Stimulated activated CD4-positive, alpha-beta T cell treated with anti-CD3 and anti-CD28 coated beads, Interleukin-4, amount 100 ng/mL, for 1 hour (primary cell): ENCODE measurements at places on chromosomes 7 and 10.

GRCh38 chr7:5510426-5511045 is 86.9 kb upstream of the TNRC18 start:
- no peak for DNase-seq

DNA sequence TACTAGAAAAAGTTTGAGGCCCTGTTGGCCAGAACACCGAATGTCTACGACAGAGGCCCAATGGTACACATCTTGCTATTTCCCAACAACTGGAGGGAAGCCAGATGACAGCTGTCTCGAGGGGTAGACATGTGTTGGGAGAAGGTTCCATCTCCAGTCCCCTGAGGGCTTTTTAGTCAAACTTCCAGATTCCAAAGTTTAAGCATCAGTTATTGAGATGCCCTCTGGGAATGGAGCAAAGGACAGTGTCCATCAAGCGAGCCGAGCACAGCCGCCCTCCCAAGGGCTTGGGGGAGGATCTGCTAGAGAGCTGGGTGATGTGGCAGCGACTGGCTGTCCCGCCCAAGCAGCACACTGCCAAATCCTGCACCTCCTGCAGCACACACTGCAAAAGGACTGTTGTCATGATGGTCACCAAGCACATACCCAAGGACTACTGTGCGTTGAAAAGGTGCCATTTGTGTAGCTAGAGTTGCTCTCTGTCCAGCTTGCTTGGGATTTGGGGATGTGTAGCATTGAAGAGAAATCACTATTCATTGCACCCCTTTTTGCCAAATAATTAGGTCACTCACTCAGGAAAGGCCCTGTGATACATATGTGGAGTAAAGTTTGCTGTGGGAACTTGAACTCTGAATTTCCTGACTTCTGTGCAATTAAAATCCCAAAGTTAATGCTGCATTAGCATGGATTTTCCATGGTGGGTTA is 164.6 kb downstream of the TRIL start:
- DNase-seq = no peak

GRCh38 chr10:89651916-89652573 is 7.0 kb upstream of the PANK1 start:
- DNase-seq = no peak

DNA sequence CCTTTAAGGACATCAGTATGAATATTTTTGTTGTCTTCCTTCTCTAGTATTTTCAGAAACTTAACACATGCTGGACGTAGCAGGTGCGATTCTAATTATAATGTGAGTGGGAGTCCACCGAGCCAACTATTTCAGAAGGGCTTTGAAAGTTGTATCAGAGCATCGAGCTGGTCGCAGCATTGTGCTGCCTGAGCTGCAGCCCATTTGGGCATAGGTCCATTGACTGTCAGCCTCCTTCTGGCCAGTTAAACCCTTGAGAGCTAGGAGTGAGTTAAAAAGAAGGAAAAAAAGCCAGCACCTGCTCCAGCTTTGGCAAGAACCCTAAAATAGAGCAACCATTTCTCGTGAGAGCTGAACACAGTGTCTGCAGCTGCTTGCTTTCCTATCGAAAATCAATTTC is 47.8 kb downstream of the SLC35G1 start:
- no peak for DNase-seq

DNA sequence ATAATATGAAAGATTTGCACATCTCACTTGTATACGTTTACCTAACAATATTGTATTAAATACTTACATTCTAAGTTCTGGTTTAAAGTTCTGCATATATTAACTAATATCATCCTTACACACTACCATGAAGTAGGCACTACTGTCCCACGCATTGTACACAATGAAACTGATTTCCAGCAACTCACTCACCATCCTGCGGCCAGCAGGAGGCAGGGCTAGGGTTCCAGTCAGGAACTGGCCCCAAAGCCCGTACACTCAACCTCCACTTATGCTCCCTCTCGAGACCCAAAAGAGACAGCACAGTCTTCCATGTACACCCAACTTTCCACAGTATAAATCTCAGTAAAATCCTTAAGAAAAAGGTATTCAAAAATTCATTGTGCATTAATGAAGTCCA is 41.4 kb downstream of the GRID1 start:
- no peak for DNase-seq

GRCh38 chr7:101953248-101953819 is 135.9 kb downstream of the CUX1 start:
- DNase-seq = no peak

GRCh38 chr7:8515640-8516185 is 82.3 kb downstream of the NXPH1 start:
- no peak for DNase-seq

GRCh38 chr10:7310076-7310475 is 100.8 kb downstream of the SFMBT2 start:
- DNase-seq = no peak

GRCh38 chr7:69067397-69067796 is 530.9 kb upstream of the AUTS2 start:
- no peak for DNase-seq

GRCh38 chr10:18178854-18179483 is 38.7 kb downstream of the CACNB2 start:
- no peak for DNase-seq

- no peak for DNase-seq
These were observed 15.6 kb upstream of the MKRN1 start for GRCh38 chr7:140494867-140495266.
